ENCODE measurements at places on chromosomes 4 and X. TPM values are rescaled to one million over a fixed set of nuclear protein-coding genes. Genes with fewer than 3 reads are reported as not detected.

The SLIT2 gene
- 66.2 TPM for total RNA-seq

The RBM46 gene
- total RNA-seq = not detected

The TMSB4X gene
- total RNA-seq = 4,574 TPM

The POLN gene
- total RNA-seq = 3.6 TPM

The OTUD6A gene
- not detected for total RNA-seq

The IGSF1 gene
- not detected for total RNA-seq

The UNC5C gene
- total RNA-seq = 9.0 TPM

The NAT8L gene
- total RNA-seq = 0.23 TPM

The PASD1 gene
- not detected for total RNA-seq

The GLRA2 gene
- total RNA-seq = not detected

The ZMAT1 gene
- total RNA-seq = 3.3 TPM

The LRP2BP gene
- total RNA-seq = 0.79 TPM

The BEX2 gene
- total RNA-seq = 9.7 TPM

The PCDH11X gene
- 0.06 TPM for total RNA-seq

The GLRA3 gene
- total RNA-seq = not detected

The PSAPL1 gene
- total RNA-seq = 0.06 TPM

The PRSS12 gene
- total RNA-seq = 4.0 TPM

The HPF1 gene
- 16.0 TPM for total RNA-seq

All from left lung (tissue), 14 donors.